ENCODE measurements at places on chromosomes 12 and 14.

- DNase-seq = no peak
These were observed 36.7 kb downstream of the RPS29 start for GRCh38 chr14:49549446-49549845.

- no peak for DNase-seq
These were observed 138.6 kb downstream of the ITPR2 start for GRCh38 chr12:26694402-26694801.

DNA sequence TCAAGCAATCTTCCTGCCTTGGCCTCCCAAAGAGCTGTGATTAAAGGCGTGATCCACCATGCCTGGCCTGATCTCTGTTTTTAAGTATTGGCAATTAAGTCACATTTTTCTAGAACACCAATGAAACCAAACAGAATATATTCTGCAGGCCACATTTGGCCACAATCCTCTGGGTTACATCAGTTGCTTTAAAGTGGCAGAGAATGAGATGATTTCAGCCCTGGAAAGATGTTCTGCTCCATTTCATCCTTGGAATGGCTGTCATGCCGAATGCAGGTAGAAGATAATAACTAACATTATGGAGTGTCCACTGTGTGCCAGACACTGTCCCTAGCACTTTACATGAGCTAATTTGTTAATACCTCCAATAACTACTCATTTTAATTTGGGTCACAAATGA is 154.4 kb downstream of the PTPN11 start:
- no peak for DNase-seq

DNA sequence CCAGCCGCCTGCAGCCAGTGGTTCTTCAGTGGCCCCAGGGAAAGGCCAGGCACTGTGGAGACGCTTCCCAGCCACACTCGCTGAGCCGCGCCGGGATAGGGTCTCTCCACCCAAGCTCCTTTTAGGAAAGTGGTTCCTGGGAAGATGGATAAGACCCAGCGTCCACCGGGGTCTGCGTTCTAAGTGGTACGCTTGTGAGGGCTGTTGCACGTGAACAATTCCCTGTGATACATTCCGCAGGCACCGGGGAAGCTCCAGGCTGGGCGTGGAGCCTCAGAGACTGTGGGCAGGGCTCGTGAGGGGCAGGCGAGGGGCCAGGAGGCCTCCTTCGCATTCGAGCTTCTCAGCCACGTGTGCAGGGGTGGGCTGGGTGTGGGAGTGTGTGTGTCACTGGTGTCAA is 48.4 kb downstream of the GALNT9 start:
- no peak for DNase-seq

- DNase-seq = no peak
These were observed 7.9 kb downstream of the MIA2 start for GRCh38 chr14:39241637-39242036.

GRCh38 chr14:24673534-24674203 is 39.7 kb upstream of the GZMB start:
- DNase-seq = no peak

DNA sequence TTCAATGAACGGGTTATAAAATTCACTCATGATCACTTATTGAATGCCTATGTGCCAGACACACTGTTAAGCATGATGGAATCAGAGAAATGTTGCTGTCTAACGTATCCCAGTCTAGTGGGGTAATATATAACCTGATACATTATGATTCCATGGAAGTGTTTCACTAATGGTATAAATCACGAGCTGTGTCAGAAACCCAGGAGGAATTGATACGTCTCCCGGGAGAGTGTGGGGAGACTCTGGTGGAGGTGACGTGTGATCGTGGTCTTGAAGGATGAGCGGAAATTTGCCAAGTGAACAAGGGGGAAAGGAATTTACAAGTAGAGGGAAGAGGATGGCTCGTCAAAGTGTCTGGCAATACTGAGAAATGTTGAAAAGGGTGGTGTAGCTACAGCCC is 26.5 kb downstream of the MANSC1 start:
- no peak for DNase-seq

DNA sequence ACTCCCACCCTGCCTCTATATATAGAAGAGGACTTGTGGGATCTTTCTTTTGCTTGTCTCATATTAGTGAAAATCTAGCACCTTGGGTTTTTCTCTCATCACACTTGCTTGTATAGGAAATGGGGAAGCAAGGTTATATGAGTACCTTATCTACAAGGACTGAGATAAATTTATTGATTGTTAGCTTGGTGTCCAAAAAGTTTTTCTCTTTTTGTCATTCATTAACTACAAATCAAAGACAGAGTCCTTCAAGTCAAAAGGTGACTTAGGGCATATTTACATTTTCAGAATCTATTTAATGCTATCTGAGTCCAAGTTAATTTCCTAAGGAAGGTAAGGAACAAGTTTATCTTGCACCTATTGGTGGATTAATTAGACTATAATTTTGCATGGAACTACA is 92.7 kb downstream of the SNAPC1 start:
- DNase-seq = no peak

- DNase-seq = no peak
These were observed 1.0 kb upstream of the KDM2B start for GRCh38 chr12:121581686-121582429.

DNA sequence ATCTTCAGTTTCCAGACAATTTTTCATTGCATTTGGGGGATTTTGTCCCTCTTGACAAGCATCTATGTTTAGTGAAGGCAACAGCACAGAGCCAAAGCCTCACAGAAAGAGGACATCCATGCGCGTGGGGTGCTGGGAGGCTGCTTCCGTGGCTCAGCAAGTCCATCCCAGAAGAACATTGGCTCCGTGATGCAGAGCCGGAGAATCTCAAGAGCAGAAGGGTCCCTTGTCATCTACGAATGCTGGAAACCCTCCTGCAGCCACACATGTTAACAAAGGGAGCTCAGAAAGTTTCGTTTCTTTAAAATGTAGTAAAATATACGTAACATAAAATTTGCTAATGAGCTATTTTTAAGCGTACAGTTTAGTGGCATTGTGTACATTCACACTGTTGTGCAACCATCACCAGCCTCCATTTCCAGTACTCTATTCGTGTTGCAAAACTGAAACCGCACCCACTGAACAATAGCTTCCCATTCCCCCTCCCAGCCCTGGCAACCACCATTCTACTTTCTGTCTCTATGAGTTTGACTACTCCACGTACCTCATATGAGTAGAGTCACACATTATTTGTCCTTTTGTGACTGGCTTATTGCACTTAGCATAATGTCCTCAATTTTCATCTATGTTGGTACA is 185.9 kb downstream of the TTC7B start:
- no peak for DNase-seq

DNA sequence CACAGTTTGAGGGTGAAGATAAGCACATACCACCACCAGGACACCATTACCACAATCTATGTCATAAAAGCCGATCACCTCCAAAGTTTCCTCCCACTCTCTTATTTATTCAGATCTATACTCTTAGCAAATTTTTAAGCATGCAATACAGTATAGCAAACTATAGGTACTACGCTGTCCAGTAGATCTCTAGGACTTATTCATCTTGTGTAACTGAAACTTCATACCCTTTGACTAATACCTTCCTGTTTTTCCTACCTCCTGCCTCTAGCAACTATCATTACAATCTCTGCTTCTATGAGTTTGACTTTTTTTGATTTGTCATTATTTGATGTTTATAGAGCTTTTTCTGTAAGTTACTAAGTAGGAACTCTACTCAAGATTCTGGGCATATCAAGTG is 84.5 kb upstream of the MANSC4 start:
- no peak for DNase-seq

DNA sequence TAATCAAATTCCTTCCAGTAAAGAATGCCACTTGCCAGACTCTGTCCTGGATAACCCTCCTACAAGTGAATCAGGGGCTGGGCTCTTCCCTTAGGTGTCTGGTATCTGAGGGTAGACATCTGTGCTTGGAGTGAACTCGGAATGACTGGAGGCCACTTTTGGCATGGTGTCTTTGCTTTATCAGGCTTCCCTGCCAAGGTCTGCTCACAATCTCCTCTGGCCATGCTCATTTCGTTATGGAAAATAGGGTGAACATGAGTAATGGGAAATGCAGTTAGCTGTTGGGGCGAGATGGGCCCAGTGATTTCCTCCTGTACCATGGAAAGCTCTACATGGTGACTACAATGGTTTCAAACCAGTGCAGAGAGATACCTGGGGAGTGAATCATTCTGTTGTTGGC is 212.9 kb downstream of the NRXN3 start:
- DNase-seq = no peak

GRCh38 chr12:79563021-79563740 is 127.6 kb downstream of the PAWR start:
- no peak for DNase-seq

DNA sequence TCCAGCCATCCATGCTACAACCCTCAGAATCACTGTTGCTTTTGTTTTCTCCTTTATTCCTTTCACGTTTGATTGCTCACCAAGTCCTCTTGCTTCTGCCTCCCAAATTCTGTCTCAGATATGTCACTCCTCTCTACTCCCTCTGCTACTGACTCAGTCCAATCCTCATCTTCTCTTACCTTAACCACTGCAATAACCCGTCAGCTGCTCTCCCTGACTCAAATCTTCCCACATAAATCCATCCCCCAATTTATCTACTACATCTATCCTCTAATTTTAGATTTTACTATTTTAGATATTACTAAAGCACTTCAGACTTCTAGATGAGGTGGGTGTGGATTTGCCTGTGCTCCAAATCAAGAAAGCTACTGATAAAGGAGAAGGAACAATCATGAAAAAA is 23.2 kb downstream of the EIF2B2 start:
- DNase-seq = no peak

- no peak for DNase-seq
These were observed 114.4 kb downstream of the SLC38A1 start for GRCh38 chr12:46154221-46154985.

DNA sequence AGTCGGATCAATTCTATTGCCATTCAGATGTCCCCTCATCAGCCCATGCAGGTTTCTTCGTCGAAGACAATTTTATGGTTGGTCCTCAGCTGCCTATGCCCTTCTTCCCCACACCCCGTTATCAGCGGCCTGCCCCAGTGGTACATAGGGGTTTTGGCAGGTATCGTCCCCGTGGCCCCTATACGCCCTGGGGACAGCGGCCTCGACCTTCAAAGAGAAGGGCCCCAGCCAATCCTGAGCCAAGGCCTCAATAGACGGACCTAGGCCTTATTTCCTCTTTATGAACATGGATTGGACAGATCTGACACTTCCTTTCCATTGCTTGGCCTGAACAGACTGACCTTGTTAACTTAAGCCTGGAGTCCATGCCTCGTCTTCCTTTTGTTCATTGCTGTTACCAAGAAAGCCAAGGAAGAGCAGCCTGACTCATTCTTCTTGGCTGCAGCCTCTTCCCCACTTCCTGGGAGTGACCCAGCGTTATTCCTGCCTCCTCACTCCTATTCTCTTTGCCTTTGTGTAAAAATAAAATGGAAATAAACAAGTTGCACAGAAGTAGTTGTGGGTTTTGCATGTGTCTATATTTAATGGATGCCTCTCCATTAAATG is 156.5 kb upstream of the AMIGO2 start:
- no peak for DNase-seq

DNA sequence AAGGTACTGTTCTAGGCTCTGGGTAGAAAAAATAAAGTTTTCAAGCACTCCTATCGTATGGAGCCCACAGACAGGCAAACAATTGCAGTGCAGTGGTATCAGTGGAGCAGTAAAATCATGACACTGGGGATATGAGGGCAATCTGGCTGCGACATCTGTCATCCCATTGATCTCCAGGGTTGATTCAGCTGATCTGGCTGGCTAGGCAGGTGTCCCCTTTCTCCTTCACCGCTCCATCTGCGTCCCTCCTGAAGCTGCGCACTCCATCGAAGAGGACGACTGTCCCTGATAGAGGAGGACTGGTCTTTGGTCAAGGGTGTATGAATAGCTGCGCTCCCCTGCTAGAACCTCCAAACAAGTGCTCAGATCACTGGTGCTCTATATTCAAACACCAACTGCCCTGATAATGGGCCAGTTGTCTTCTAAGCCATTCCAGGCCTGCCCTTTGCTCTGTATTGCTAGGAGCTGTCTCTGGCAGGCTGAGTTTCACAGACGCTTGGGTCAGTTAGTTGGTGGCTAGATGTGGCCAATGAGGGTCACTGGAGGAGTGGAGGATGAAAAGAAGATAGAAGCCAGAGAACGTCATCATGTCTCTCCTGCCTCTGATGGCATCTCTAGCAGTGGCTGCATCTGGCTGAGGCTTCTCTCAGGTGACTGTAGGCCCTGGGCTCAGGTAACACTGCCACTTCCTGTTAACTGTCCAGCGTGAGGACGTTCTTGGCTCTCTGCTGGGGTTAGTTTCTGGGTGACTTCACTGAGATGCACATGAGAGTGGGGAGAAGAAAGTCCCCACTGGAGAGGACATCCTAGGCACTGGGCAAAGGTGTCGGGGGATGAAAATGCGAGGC is 205.0 kb upstream of the FOXN3 start:
- no peak for DNase-seq

DNA sequence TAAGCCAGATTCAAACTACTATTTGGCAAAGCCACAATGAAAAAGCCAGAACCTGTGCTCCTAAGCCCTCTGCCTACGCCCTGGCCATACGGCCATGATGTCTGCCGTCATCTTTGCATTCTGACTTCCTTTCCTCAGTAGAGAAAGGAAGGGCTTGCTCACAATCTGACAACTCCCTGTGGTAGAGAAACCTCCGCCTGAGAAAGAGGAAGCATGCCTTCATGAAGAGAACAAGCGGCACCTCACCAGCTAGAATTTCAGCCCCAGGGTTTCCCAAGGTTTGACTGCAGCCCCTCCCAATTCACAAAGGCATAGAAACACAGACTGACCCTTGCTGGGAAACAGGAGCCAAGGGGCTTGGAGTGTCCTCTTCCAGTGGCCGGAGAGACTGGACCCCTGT is 25.7 kb downstream of the TEP1 start:
- DNase-seq = no peak

DNA sequence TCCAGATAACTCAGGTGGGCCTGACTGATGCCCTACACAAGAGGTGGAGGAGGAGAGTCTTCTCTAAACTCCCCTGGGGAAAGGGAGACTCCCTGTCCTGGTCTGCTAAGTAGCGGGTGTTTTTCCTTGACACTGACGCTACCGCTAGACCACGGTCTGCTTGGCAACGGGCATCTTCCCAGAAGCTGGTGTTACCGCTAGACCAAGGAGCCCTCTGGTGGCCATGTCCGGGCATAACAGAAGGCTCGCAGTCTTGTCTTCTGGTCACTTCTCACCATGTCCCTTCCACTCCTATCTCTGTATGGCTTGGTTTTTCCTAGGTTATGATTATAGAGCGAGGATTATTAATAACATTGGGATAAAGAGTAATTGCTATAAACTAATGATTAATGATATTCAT is 965.5 kb downstream of the TMEM121 start:
- no peak for DNase-seq

All from activated B cell treated with CpG ODN at 0.5 μM for 24 hours (primary cell).